ENCODE measurements at places on chromosomes 12 and 14. TPM values are rescaled to one million over a fixed set of nuclear protein-coding genes. Genes with fewer than 3 reads are reported as not detected.

SLC25A21 gene
- total RNA-seq, result not detected

GRCh38 chr12:98594050-98594835, 757 bp downstream of the SLC25A3 start:
- H3K4me1 ChIP-seq, result peaks cover 23% of the 10 kb centered on the region
- H3K36me3 ChIP-seq, result peaks cover 45% of the 10 kb centered on the region
- H3K4me3 ChIP-seq, result peak overlapping the region; percentile 98
- H3K27ac ChIP-seq, result peak overlapping the region; percentile 97
- H3K27me3 ChIP-seq, result no peaks in the 10 kb centered on the region
- DNase-seq, result peak; percentile 24

- no peaks in the 10 kb centered on the region for H3K36me3 ChIP-seq
- H3K4me3 ChIP-seq, result no peak within 1 kb of the TSS
- no peaks in the 10 kb centered on the region for H3K4me1 ChIP-seq
- DNase-seq, result no peak
- peaks cover 8% of the 10 kb centered on the region for H3K27me3 ChIP-seq
- peak within 1 kb of the TSS; percentile 52 for H3K27ac ChIP-seq
These were observed at the start of gene IFI27 for GRCh38 chr14:94110552-94111181. Gene IFI27 (plus strand): TSS chr14:94110736.

FLVCR2 gene
- 0.78 TPM for total RNA-seq

GRCh38 chr14:71240866-71241520, 333.7 kb downstream of the PCNX1 start:
- H3K36me3 ChIP-seq, result peaks cover 4% of the 10 kb centered on the region
- no peak for DNase-seq
- H3K27ac ChIP-seq, result no peak overlapping the region
- no peaks in the 10 kb centered on the region for H3K27me3 ChIP-seq

- peaks cover 41% of the 10 kb centered on the region for H3K36me3 ChIP-seq
- no peak overlapping the region for H3K4me3 ChIP-seq
- peaks cover 29% of the 10 kb centered on the region for H3K4me1 ChIP-seq
- no peak for DNase-seq
These were observed 28.0 kb downstream of the ATG14 start for GRCh38 chr14:55383541-55384140.

DNA sequence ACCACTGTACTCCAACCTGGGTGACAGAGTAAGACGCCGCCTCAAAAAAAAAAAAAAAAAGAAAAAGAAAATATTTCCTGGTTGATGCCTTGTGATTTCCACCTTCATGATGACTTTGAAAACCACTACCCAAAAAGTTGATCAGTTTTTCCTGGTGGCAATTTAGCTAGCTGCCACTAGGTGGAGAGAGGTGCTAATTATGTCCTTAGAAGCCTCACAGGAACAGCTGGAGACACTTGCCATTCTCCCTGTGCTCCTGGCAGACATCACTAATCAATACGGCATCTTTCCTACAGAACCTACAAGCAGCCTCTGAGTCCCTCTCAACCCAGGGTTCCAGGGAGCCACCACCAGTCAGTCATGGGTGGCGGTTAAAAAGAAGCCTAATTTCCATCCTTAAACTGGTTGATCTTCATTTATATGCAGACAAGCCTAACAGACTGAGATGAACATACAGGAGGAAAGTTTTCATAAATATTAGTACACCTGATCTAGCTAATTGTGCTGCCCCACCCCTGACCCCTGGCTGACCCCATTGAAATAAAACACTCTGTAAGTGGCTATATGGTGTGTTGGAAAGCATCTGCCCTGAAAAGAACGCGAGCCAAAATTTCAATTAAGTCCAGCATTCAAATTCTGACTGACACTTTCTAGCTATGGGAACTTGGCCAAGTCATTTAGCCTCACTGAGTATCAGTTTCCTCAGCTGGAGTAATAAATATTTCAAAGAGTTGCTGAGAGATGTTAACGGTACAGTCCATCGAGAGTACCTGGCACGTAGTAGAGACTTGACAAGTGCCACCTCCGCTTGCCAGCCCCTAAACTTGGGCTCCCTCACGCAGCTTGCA, 6.2 kb upstream of the OAS1 start:
- H3K36me3 ChIP-seq, result no peaks in the 10 kb centered on the region
- peak; percentile 12 for DNase-seq
- peaks cover 11% of the 10 kb centered on the region for H3K4me1 ChIP-seq
- peaks cover 5% of the 10 kb centered on the region for H3K27me3 ChIP-seq
- H3K27ac ChIP-seq, result no peak overlapping the region

DNA sequence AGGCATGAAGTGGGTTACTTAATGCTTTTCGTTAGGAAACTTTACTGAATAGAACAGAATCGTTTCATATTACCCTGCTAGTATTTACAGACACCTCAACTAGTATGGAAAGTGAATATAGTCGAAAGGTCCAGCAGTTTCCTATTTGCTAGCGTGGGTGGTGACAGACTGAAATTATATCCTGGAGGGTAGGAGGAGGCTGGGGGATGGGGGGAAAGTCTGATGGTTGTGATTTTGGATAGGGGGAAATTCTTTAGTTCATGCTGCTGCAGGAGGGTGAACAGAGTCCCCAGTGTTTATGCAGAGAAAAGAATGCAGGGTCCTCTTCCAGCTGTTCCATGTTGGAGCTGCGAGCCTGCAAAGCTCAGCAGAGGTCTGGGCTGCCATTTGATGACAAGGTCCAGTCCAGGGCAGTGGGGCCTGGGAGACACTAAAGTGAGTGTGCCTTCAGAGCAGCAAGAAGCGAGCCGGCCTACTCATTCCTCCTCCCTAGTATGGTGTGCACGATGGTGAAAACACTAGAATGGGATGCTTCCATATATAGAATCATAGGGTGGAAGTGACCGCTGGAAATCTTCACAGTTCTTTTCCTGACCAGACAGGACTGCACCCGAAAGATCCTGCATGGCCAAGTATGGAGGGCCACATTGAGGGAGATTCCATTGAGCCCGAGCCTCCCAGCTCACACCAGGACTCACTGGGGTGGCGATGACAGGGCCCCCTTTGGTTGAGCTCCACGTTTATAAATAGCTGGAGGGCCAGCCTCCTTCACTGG, 2.1 kb downstream of the SAMD4A start:
- DNase-seq, result no peak
- peaks cover 31% of the 10 kb centered on the region for H3K36me3 ChIP-seq
- peaks cover 28% of the 10 kb centered on the region for H3K4me1 ChIP-seq
- peak overlapping the region; percentile 39 for H3K4me3 ChIP-seq

PTGDR gene
- not detected for total RNA-seq

DNA sequence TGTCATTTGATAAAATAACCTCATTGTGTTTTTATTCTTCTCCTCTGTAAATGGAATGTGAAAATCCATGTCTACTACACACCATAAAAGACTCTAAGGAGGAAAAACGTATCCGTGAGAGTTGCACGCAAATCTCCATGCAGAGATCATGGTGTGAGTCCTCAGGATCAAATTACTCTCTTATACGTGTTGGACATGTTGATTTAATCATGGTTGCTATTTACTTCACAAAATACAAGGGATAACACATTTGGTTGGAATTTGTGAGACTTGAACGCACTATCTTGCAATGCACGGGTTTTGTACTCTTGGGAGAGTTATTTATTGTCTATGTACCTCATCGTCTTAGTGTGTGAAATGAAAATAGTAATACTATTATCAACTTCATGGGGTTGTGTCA, 128.0 kb upstream of the RASSF8 start:
- DNase-seq, result no peak
- H3K4me3 ChIP-seq, result no peak overlapping the region
- H3K27me3 ChIP-seq, result peaks cover 13% of the 10 kb centered on the region
- no peaks in the 10 kb centered on the region for H3K4me1 ChIP-seq
